ENCODE measurements at places on chromosomes 7 and 10.

DNA sequence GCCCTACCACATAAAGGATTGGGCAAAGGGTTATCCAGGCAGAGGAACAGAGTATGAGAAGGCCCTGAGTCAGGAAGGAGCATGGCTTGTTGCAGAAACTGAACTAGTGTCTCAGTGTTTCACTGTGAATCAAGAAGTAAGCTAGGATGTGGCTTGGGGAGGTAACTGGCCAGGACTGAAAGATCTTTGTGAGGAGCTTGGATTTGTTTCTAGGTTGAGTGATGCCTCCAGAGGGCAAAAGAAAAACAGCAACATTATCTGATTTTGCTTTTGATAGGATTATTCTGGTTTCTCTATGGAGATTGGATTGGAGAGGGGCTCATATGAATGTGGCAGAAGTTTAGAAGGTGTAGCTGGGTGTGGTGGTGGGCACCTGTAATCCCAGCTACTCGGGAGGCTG, 137.9 kb upstream of the HDAC9 start:
- no peak for DNase-seq

GRCh38 chr10:84065804-84066601, 73.3 kb upstream of the GHITM start:
- DNase-seq = no peak

GRCh38 chr10:100518761-100519241, 860 bp downstream of the SEC31B start:
- DNase-seq = no peak

GRCh38 chr10:110861930-110862649, 9.6 kb upstream of the PDCD4 start:
- DNase-seq = no peak

- no peak for DNase-seq
These were observed 3.9 kb downstream of the HMX3 start for GRCh38 chr10:123139521-123140163.

DNA sequence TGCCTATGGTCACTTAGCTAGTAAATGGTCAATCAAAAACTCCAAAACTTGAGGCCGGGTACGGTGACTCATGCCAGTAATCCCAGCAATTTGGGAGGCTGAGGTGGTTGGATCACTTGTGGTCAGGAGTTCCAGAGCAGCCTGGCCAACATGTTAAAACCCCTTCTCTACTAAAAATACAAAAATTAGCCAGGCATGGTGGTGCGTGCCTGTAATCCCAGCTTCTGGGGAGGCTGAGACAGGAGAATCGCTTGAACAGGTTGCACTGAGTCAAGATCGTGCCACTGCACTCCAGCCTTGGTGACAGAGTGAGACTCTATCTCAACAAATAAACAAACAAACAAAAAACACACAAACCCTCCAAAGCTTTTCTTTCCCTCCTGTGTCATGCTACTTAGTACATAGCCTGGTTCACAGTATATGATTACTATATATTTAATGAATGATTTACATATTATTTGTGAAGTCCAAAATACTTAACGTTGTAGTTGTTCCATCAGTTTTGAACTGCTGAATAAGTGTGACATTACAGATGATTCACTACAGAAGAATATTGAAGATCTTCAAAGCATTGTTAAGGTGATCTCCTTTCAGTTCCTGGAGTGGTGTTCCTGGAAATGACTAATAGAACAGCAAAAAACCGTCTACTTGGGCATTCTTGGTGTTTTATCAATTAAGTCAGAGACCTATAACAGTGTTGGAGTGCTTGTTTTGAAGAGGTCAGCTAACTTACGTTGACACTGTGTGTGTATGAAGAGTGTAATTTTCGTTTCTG, 72.9 kb downstream of the ADK start:
- DNase-seq = no peak

DNA sequence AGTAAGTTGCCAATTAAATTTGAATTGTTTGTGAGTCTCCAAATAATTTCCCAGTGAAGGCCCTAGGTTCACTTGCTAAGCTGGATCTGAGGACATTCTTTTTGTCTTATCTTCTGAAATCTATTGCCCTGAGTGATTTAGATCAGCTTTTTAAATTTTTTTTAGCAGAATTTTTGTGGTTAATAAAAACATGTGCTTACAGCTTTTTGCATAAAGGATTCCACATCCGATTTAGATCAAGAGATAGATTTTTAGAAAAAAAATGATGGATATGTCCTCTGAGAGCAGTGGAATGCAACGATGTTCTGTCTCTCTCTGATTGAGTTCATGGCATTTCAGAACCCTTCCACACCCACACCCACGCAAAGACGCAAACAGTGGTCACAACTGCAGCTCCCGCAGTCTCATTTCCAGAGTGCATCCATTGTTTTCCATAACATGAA, 358.8 kb downstream of the SUGCT start:
- peak; percentile 87 for DNase-seq

DNA sequence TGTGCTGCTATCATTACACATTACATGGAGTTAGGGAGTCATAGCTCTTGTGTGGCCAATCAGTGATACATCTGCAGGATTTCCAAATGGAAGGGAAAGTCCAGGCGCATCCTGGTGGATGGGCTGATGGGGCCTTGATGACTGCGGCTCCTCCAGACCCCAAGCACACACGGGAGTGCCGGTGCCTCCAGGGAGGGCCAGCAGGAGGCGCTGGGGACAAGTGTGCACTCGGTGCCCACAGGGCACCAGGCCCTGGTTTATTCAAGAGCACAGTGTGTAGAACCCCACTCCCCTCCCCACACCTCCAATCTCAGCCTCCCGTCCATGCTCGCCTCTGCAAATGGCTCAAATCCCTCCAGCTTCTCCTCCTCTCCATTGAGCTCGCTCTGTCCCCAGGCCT, 243.9 kb downstream of the USP6NL start:
- no peak for DNase-seq

DNA sequence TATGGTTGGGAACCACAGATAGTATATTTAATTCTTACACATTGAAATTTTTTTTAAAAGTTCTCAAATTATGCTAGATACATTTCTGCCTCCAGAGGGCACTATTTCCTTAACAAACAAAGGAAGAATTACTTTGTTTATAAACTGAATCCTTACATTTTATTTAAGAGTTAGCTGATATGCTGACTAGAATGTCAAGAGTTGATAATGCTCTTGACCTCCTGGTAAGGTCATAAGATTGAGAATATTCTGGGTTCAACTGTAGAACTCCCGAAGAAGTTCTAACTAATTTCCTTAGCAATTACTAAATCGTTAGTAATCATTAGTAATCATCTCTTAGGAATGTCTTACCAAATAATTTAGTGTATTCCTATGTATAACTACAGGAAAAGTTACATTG, 95.3 kb upstream of the CYP26C1 start:
- DNase-seq = peak; percentile 34

- no peak for DNase-seq
These were observed 20.7 kb downstream of the SLC16A9 start for GRCh38 chr10:59688921-59689351.

DNA sequence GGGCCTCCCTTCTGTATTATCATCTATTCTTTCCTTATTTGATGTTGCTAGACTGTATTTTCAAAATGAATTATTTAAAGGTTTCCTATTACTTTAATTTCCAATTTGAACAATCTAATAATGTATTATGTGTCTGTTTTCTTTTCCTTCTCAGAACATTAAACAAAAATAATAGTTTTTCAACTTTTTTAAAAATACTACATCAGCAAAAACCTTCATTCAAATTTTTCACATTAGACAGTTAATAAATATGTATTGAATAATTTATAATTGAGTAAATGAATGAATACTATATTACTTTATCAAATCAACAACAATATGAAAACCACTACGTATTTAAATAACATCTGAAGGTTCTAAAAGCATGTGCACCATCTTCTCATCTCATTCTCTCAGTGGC, 644.1 kb upstream of the SEMA3D start:
- no peak for DNase-seq

- no peak for DNase-seq
These were observed at the start of gene DLG5 for GRCh38 chr10:77926566-77927401. Gene DLG5, minus strand, starts transcription at chr10:77926755. Its CDS starts 235 bp downstream, at chr10:77926520.

DNA sequence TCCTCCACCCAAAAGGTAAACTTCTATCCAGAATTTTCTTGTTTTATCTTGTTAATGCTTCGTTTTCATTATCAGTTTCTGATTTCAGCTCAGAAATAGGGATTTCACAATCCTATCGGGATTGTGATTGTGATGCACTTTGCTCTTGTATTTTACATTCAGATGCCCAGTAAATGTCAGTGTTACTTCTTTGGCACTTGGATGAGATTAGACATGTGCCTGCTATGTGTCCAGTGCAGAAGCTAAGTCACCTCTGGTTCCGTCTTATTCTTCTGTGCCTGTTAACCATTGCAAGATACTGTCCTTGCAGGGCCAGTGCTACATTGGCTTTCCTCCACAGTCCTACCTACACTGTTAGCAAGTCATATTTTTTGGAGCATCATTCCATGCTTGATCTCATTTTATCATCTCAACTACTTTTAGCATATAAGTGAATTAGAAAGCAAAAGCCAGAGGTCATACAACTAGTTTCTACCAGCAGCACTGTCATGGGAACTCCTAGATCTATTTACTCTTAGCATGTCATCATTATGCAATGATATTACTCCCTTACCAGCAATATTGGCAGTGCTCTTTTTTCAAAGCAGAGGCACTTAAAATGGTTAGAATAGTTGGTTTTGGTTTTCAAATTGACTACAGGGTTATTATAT, 26.7 kb downstream of the ZNF277 start:
- no peak for DNase-seq

DNA sequence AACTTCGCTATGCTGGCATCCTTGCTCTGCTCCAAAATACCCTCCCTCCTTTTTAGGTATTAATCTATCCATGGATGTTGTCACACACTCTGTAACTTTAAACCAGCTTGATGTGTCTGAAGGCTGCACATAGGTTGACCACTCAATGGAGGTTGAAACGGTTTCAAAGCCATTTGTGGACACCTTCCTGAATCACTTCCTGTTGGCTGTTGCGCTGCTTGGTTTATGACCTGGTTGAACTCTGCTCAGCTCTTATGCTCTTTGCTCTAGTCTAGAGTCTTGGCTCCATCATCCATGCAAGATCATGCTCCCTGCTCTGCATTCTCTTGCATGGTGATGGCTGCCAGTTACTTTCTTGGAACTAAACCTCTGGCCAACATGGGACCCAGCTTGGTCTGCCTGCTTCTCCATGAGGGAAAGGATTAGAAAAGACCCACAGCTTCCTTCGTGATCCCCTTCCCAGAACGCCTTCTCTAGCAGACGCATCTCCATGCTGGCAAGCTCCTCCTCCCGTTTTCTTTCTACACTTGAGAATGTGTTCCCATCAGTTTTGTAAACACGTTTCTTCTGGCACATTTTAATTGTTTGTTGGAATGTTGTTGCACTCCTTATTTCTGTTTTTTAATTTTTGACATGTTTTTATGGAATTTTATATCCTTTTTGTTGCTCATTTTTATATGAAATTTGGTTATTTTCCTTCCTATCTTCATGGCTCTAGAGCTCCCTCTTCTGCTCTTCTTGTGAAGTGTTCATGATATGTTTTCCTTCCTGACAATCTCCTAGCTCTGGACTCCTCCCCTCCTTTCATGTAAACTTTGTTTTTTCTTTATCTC, 149.8 kb downstream of the XPNPEP1 start:
- peak; percentile 2 for DNase-seq

- no peak for DNase-seq
These were observed 21.6 kb downstream of the EZH2 start for GRCh38 chr7:148862481-148862880.

DNA sequence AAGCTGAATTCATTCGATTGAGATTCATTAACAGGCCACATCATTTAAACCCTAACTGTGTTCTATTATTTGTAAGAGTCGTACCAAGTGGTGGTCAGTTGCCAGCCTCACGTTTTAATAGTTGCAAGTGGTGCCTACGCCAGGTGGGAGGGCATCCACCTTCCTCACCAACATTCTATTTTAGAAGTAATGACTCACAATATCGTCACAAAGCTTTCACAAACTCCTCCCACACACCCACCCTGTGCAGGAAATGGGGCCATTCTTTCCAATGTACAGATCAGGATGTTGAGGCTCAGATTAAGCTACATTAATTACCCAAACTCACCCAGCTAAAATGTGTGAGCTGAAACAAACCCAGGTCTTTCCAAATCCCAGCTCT, 77.3 kb upstream of the SAMD8 start:
- DNase-seq = no peak

- no peak for DNase-seq
These were observed 147.3 kb upstream of the CDCA7L start for GRCh38 chr7:22093001-22093400.

- DNase-seq = no peak
These were observed 2.1 kb downstream of the WEE2 start for GRCh38 chr7:141710301-141710700.

DNA sequence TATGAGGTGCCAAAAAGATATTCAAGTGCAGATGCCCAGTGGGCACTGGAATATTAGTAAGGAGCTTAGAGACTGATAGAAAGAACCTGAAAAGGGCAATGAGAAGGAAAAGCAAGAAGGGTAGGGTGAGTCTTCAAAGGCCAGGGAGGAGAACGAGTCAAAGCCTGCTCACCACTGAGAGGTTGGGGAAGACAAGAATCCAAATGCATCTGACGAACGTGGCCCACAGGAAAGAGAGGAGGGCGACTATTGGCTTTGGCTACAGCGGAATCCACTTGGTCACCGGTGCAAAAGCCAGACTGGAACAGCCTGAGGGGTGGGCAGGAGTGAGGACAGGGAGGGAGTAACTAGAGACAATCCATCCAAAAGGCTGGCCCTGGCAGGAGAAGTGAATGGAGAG, 216.7 kb upstream of the KLF14 start:
- no peak for DNase-seq

- DNase-seq = no peak
These were observed 131.9 kb downstream of the SRPK2 start for GRCh38 chr7:105256761-105257231.

GRCh38 chr7:152527610-152528032, 91.8 kb upstream of the KMT2C start:
- peak; percentile 32 for DNase-seq

DNA sequence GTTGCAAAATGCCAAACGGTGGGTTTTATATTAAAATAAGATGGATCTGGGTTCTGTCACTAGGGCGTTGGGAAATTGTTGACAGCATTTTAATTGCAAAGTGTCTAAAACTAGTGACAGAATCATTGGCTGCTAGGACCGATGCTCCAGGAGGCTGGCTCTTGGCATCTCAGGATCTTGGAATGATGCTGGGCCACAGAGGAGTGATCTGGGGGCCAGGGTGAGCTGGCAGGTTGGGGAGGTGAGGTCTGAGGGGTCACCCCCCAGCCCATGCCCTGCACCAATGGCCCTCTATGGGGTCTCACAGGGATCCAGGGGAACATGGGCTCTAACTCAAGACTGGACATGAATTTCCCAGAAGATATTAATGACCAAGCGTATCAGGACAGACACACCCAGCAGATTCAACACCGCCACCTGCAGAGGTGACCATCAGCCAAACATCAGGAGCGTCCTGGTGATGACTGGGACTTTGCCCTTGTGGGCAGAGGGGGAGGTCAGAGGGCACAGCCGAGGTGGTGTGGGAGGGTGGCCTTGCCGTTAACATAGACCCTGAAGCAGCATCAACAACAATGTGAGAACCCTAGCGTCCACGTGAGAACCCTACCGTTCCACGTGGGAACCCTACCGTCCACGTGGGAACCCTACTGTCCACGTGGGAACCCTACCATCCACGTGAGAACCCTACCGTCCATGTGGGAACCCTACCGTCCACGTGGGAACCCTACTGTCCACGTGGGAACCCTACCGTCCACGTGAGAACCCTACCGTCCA, 89.0 kb upstream of the PPP2R2D start:
- no peak for DNase-seq
